ENCODE measurements at places on chromosomes 4 and X. TPM values are rescaled to one million over a fixed set of nuclear protein-coding genes. Genes with fewer than 3 reads are reported as not detected.

GRCh38 chr4:26360864-26361263 is 40.0 kb downstream of the RBPJ start:
- no peak for DNase-seq

- DNase-seq, result no peak
Measured at GRCh38 chrX:67613996-67614395, 70.2 kb downstream of the AR start.

- no peak for DNase-seq
Measured at GRCh38 chr4:60847614-60848013, 352.5 kb upstream of the ADGRL3 start.

GRCh38 chrX:6968231-6968630 is 179.3 kb upstream of the STS start:
- DNase-seq, result no peak

- no peak for DNase-seq
Measured at GRCh38 chr4:80079255-80079923, 6.4 kb upstream of the ANTXR2 start.

DNA sequence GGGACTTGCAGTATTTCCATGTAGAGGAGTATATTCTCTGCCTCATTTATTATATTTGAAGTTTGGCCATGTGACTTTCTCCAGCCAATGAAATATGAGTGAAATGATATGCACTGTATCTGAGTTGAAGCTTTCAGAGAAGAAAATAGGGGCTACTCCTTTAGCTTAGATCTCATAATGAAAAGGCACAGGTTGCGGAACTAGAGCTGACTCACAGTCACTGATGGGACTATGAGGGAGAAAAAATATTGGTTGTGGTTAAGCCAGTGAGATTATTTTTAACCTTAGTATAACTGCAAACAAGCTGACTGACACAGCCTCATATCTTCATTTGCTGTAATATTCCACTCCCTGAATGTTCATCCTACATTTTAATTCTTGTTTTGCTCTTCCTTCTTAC is 1104.3 kb downstream of the RPA4 start:
- DNase-seq, result no peak

GRCh38 chr4:17153572-17153971 is 255.1 kb upstream of the LDB2 start:
- no peak for DNase-seq

Gene NWD2
- 0.03 TPM for polyA plus RNA-seq

DNA sequence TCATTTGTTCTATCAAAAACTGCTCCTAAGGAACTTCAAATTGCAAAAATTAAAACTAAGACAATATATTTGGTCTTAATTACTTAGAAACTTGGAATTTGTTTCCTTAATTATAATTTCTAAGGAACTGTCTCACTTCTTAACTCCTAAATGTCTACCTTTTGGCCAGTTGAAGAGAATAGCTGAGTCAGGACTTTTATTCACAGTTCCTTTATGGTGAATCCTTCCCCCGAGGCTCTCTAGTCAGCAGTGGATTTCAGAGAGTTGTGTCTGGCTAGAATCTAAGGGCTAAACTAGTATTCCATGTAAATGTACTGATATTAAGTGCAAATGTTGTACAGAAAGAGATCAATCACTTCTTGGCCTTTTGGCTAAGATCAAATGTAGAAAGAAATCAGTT is 69.3 kb downstream of the AMMECR1 start:
- DNase-seq, result no peak

DNA sequence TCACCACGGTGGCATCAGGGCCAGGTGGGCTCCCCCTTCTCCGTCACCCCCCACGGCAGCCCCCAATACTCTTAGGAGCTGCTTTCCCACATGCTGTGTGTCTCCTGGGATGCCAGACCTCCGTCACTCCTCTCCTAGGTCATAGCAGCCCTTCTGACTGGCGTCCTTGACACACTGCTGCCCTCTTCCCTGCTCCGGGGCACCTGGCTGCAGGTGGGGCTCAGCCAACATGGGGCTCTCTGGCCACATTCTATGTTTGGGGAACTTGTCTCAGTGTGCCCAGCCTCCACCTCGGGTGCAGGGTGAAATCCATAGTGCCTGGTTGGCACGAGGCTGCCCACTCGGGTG is 13.8 kb downstream of the TMEM175 start:
- DNase-seq, result no peak

Gene CABS1
- polyA plus RNA-seq, result not detected

GRCh38 chr4:40562681-40563080 is 67.0 kb downstream of the RBM47 start:
- DNase-seq, result no peak

GRCh38 chrX:50877310-50877709 is 33.2 kb upstream of the BMP15 start:
- no peak for DNase-seq

DNA sequence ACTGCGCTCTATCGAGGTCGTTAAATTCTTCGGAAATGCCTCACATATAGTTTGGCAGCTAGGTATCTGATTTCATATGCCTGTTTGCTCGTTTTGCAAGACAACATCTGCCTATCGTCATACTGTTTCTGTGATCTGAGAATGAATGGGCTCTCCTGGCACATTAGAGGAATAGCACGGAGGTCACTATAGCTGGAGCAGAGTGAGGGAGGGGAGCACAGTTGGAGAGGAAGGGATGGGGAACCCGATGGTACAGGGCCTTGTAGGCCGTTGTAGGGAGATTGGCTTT is 552 bp downstream of the IKBKG start:
- DNase-seq, result no peak

DNA sequence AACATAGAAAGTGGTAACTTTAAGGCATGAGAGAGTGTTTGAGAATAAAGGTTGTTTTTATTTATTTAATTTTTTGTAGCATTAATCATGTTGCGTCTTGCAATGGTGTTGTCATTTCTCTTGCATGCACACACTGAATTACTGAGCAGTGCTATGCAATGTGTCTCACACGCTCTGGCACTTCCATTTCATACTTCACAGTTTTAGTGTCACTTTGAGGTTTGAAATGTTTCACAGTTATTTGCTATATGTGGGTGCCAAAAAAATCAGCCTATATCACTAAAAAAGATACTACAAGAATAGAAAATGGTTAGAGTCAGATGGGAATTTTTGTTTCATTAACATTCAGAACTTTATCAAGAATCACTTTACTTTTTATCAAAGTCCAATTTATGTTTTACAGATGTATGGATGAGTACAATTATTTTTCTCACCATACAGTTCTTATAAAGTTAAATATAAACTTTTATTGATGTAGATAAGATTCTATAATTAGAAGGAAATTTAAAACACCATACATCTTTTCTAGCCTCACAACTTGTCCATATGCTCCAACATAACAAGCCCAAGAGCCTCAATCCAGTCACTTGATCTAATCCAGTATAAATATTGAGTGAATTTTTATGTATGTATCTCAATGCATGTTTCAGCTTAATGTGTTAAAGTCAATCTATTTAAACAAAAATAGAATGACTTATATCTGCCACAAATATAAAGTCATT is 114.0 kb downstream of the IQCM start:
- no peak for DNase-seq

Gene OCIAD1
- polyA plus RNA-seq, result 246 TPM

Gene AMMECR1
- 13.0 TPM for polyA plus RNA-seq

GRCh38 chr4:13544606-13545393 is 492 bp upstream of the NKX3-2 start:
- DNase-seq, result peak; percentile 75

Gene ZMAT1
- polyA plus RNA-seq, result 31.8 TPM

GRCh38 chr4:62398318-62398717 is 1198.2 kb downstream of the ADGRL3 start:
- no peak for DNase-seq

GRCh38 chrX:3940000-3940610 is 226.7 kb upstream of the PRKX start:
- DNase-seq, result peak; percentile 20

DNA sequence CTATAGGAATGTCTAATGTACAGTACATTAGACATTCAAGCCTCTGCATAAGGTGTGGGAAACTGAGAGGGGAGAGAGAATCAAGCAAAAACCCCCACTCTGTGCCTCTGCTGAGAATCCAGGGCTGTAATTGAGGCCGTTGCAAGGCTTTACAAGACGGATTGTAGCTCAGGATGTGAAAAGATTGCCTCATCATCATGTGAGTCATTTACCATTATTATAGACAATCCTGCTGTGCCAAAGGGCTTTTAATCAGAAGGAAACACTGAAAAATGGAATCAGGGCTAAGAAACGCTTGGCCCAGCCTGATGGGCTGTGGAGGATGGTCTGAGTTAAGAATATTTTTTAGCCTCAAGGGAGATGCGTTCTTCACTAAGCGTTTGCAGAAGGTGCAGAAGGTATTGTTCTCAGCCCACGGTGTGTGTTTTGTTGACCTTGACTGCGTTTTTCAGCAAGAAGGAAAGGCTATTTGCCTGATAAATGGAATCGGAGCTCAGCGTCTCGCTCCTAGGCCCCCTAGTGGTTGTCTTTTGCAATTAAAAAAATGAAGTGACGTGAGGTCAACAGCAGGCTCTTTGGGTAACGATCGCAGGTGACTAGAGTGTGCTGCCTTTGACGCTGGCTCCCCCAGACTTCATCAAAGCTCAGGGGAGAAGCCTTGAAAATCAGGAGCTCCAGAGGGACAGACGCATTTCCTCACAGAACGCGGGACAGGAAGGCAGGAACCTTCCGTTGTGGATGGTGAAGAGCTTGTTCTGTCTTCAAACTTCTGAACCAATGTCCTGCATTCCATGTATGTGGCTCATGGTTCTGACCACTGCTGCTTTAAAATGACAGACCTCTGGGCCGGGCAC is 18.1 kb upstream of the CHRNA9 start:
- DNase-seq, result peak; percentile 75

DNA sequence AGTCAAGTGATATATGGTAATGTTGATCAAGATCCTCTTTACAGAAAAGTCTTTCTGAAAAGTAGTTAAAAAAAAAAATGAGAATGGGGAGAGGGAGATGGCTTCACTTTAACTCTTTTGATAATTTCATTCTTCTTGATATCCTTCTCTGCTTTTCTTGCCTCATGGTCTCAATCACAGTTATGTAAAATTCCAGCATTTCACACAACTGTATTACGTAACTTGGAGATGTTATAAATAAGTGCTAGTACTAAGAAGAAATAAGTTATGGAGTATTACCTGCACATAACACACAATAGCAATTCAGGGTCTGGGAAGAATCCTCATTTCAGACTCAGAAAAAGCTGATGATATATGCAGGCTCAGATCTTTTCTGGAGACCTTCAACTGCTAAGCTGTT is 22.0 kb downstream of the RUFY3 start:
- DNase-seq, result no peak

- peak; percentile 46 for DNase-seq
Measured at GRCh38 chrX:153947009-153947769, 2.7 kb upstream of the RENBP start.

Gene RPS6KA6
- polyA plus RNA-seq, result 4.9 TPM

GRCh38 chr4:20159516-20159915 is 92.2 kb upstream of the SLIT2 start:
- no peak for DNase-seq

Gene MAGEB2
- polyA plus RNA-seq, result not detected

DNA sequence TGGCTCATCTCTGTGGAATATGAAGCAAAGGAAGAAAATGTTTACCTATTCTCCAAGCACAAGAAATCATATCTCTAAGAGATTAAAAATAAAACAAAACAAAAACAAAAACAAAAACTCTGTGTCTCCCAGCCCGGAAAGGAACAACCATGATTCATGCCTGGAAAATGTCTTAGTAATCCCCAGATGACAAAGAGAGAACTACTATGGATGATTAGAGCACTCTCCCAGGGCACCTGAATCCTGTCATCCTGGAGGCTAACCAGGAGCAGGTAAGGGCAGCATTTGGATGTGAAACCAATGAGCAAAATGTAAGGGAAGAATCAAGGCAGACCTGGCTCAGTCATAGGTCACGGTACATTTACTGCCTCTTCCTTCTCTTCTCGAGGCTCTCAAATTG is 1.7 kb upstream of the AKAP4 start:
- DNase-seq, result no peak

Gene AFF2
- polyA plus RNA-seq, result 5.2 TPM

Gene BEND2
- 0.07 TPM for polyA plus RNA-seq

Gene CSAG2
- not detected for polyA plus RNA-seq

Gene YY2
- 4.1 TPM for polyA plus RNA-seq

GRCh38 chrX:17323397-17323796 is 51.6 kb upstream of the NHS start:
- DNase-seq, result no peak

DNA sequence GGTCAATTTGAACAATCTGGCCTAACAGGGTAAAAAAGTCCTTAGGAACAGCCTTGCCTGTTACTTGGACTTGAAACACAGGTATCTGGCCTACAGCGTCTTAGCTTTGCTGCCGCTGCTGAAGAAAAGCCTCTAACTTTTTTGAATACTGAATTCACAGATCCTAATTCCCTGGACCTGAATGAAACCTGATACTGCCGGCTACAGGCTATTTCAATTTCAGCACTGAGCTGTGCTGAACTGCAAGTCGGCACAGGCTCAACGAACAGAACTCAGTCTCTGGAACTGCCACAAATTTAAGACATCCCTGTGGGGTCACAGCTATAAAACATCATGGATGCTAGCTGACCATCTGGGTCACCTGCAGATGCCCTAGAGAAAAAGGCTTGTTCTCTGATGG is 7.2 kb downstream of the NR0B1 start:
- DNase-seq, result no peak

Gene GRIA2
- 2.3 TPM for polyA plus RNA-seq

- DNase-seq, result no peak
Measured at GRCh38 chr4:100060765-100061416, 110.8 kb upstream of the H2AZ1 start.

GRCh38 chr4:83993774-83994173 is 457.9 kb downstream of the GPAT3 start:
- no peak for DNase-seq

DNA sequence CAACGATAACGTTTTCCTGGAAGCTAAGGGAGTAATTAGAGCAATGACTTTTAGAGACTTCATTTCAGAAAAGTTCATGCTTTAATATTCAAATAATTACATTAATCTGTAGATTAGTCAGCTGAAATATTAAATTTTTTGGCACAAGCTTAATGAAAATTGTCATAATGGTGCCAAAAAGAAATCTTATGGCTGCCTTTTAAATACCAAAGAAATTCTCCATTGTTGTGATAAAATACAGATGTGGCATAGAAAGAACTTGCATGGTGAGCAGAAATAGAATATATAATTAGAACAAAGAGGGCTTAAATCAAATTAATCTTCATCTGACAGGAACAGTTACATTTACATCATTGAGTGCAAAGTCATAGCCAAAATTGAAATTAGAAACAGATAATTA is 263.5 kb downstream of the AFF2 start:
- peak; percentile 30 for DNase-seq

Gene ZNF674
- polyA plus RNA-seq, result 5.2 TPM

DNA sequence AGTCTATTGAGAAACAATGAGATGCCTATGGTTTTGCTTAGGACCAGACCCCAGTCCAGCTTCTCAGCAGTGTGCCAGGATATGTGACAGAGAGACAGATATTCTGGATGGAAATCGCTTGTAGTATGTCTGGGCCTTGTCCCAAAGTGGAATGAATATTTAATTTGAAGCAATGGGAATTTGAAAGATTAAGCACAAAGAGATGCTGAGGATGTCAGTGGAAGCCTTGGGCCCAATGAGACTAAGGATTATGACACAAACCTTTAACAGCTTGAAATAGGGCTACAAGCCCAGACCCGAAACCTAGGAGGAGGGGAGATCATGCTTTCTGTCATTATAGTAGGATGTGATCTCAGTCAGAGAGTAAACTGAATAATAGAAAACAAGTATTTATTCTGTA is 459.2 kb downstream of the FAT4 start:
- no peak for DNase-seq

Gene DHRSX
- 27.3 TPM for polyA plus RNA-seq

Gene LRCH2
- 20.1 TPM for polyA plus RNA-seq

Measured in right lung (tissue), 10 donors.